Temporal lobe (tissue), 4 donors: ENCODE measurements at places on chromosomes 1 and 21. TPM values are rescaled to one million over a fixed set of nuclear protein-coding genes. Genes with fewer than 3 reads are reported as not detected.

Gene GUCA2B
- total RNA-seq, result not detected

Gene FAM167B
- total RNA-seq, result 0.74 TPM

Gene RYR2
- total RNA-seq, result 23.8 TPM

Gene OR4F16
- not detected for total RNA-seq

Gene LCE6A
- not detected for total RNA-seq

Gene INSRR
- total RNA-seq, result 0.25 TPM

Gene ACOT11
- 1.2 TPM for total RNA-seq

Gene SPOCD1
- not detected for total RNA-seq
